Left ventricle myocardium inferior (tissue), 1 donor: ENCODE measurements at places on chromosomes 13 and 19. TPM values are rescaled to one million over a fixed set of nuclear protein-coding genes. Genes with fewer than 3 reads are reported as not detected.

- peaks cover 46% of the 10 kb centered on the region for H3K27me3 ChIP-seq
- no peak for DNase-seq
- peak overlapping the region; percentile 86 for H3K4me3 ChIP-seq
- H3K4me1 ChIP-seq: peaks cover 85% of the 10 kb centered on the region
- H3K27ac ChIP-seq: peak overlapping the region; percentile 99
- H3K36me3 ChIP-seq: no peaks in the 10 kb centered on the region
Measured at GRCh38 chr19:18418483-18419194, 559 bp upstream of the SSBP4 start.

CIC gene
- total RNA-seq: 33.3 TPM

GRCh38 chr19:3274942-3275582, 50.6 kb downstream of the CELF5 start:
- peaks cover 7% of the 10 kb centered on the region for H3K4me1 ChIP-seq
- H3K36me3 ChIP-seq: no peaks in the 10 kb centered on the region
- peaks cover 97% of the 10 kb centered on the region for H3K27me3 ChIP-seq
- H3K4me3 ChIP-seq: peak overlapping the region; percentile 55
- no peak overlapping the region for H3K27ac ChIP-seq

GRCh38 chr13:109182777-109183465, 553.5 kb downstream of the MYO16 start:
- no peaks in the 10 kb centered on the region for H3K36me3 ChIP-seq
- DNase-seq: no peak
- no peaks in the 10 kb centered on the region for H3K4me1 ChIP-seq

- H3K36me3 ChIP-seq: no peaks in the 10 kb centered on the region
- no peaks in the 10 kb centered on the region for H3K27me3 ChIP-seq
- H3K4me1 ChIP-seq: no peaks in the 10 kb centered on the region
- no peak overlapping the region for H3K27ac ChIP-seq
- no peak overlapping the region for H3K4me3 ChIP-seq
- DNase-seq: no peak
Measured at GRCh38 chr13:39965309-39965708, 309.8 kb downstream of the COG6 start.

DNA sequence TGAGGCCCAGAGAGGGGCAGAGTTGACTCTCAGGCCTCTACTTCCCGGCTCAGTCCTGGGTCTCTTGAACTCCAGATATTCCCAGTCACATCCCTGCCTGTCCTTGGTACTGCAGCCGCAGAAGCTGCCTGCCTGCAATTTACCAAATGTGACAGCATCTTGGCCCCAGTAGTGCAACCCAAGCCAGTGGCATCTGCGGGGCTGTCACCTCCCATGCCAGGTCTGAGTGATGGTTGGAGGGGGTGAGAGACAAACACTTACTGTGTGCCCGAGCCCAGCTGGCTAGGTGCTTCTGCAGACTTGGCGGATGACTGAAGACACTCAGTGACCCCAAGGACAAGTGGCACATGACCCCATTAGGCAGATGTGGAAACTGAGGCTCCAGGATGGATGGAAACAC, 18.4 kb downstream of the ZNRF4 start:
- peaks cover 69% of the 10 kb centered on the region for H3K27me3 ChIP-seq
- H3K27ac ChIP-seq: no peak overlapping the region
- no peaks in the 10 kb centered on the region for H3K36me3 ChIP-seq
- no peak for DNase-seq

SMIM24 gene
- total RNA-seq: not detected

GRCh38 chr13:95509521-95510310, 42.8 kb upstream of the CLDN10 start:
- no peaks in the 10 kb centered on the region for H3K27me3 ChIP-seq
- H3K27ac ChIP-seq: no peak overlapping the region
- H3K4me3 ChIP-seq: no peak overlapping the region
- no peaks in the 10 kb centered on the region for H3K36me3 ChIP-seq
- no peak for DNase-seq
- no peaks in the 10 kb centered on the region for H3K4me1 ChIP-seq

GRCh38 chr13:42041684-42042035, 6.8 kb upstream of the DGKH start:
- no peaks in the 10 kb centered on the region for H3K27me3 ChIP-seq
- H3K4me1 ChIP-seq: peaks cover 38% of the 10 kb centered on the region
- DNase-seq: peak; percentile 50
- H3K4me3 ChIP-seq: peak overlapping the region; percentile 89
- H3K27ac ChIP-seq: peak overlapping the region; percentile 98

GRCh38 chr19:54297759-54298305, 15.1 kb downstream of the LILRA5 start:
- H3K4me3 ChIP-seq: no peak overlapping the region
- no peaks in the 10 kb centered on the region for H3K4me1 ChIP-seq
- DNase-seq: no peak
- H3K27ac ChIP-seq: no peak overlapping the region
- no peaks in the 10 kb centered on the region for H3K36me3 ChIP-seq

- H3K27ac ChIP-seq: peak overlapping the region; percentile 77
- H3K27me3 ChIP-seq: no peaks in the 10 kb centered on the region
- no peaks in the 10 kb centered on the region for H3K36me3 ChIP-seq
- H3K4me1 ChIP-seq: peaks cover 16% of the 10 kb centered on the region
Measured at GRCh38 chr13:106650690-106651205, 82.8 kb upstream of the ARGLU1 start.

DNA sequence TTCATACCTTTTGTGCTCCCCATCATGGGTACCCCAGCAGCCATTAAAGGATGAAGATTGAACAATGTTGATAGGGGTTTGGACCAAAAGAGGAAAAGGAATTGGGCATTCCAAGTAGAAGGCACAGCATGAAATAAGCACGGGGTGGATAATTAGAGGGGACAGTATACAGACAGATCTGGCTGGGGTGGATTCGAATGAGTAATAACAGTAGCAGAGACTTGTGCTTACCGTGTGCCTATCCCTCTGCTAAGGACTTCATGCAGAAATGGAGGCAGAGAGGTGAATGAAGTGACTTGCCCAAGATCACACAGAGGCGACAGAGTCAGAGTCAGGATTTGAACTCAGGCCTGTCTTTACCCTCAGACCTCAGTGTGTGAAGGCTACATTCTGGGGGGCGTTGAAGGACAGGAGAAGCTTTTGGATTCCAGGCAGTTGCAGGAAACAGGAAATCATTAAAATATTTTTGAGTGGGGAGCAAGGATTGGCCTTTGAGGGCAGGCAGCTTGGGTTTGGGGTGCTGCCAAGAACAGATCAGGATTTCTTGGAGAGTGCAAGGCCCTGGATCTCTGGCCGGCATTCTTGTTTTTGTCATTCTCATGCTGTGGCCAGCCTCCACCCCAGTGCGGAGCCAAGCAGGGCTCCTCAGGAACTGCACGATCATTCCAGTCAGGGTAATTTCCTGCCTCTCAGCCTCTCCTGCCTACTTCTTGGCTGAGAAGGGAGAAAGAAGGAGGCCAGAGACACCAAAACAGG, 18.7 kb downstream of the PAF1 start:
- DNase-seq: peak; percentile 82
- peak overlapping the region; percentile 90 for H3K27ac ChIP-seq
- peak overlapping the region; percentile 19 for H3K4me3 ChIP-seq

DNA sequence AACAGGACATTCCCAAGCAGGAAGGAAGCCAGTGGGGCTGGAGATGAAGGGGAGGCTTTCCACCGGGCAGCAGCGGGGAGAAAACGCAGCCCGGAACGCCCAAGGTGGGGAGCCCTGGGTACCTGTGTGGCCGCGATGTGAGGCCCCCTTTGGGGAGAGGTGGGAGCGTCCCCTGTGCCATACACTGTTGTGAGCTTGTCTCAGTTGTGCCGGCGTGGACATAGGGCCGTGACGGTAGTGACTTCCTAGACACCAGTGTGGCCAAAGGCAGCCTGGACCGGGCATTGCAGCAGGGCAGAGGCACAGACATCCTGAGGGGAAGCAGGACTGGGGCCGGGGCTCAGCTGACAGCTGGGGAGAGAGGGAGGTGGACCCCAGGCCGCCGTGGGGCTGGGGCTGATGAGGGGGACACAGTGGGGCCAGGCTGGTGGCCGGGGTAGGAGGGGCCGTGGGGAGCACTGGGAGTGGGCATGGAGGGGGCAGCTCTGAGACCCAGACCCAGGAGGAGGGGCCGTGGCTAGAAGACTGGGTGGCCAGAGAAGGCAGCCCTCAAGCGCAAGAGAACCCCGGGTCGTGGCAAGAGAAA, 38.5 kb upstream of the TFDP1 start:
- no peak for DNase-seq
- H3K27ac ChIP-seq: peak overlapping the region; percentile 76
- peaks cover 48% of the 10 kb centered on the region for H3K4me1 ChIP-seq
- H3K27me3 ChIP-seq: no peaks in the 10 kb centered on the region

APLP1 gene
- 23.9 TPM for total RNA-seq

- H3K4me3 ChIP-seq: no peak overlapping the region
- H3K27me3 ChIP-seq: no peaks in the 10 kb centered on the region
- H3K36me3 ChIP-seq: peaks cover 10% of the 10 kb centered on the region
- DNase-seq: no peak
- H3K27ac ChIP-seq: no peak overlapping the region
- peaks cover 20% of the 10 kb centered on the region for H3K4me1 ChIP-seq
Measured at GRCh38 chr19:33467851-33468250, 53.7 kb downstream of the PEPD start.

SIGLEC12 gene
- 0.11 TPM for total RNA-seq

LILRA1 gene
- total RNA-seq: 0.22 TPM

DNA sequence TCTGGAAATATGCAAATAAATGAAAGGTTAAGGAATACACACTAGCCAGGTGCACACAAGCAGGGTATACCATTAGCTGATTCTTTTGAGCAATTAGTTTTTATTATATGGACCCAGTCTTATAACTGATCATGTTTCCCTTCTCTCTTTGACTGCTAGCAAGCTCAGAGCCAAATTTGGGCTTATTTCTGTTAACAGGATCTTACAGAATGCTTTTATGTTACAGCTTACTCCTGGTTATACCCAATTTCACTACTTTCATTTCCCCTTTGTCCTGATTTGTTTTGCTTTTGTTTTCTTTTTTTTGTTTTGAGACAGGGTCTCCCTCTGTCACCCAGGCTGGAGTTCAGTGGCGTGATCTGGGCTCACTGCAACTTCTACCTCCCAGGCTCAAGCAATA, 12.9 kb upstream of the TPT1 start:
- H3K27me3 ChIP-seq: no peaks in the 10 kb centered on the region
- DNase-seq: no peak
- no peak overlapping the region for H3K4me3 ChIP-seq
- peaks cover 61% of the 10 kb centered on the region for H3K36me3 ChIP-seq
- peaks cover 6% of the 10 kb centered on the region for H3K4me1 ChIP-seq

NLRP9 gene
- not detected for total RNA-seq

- no peaks in the 10 kb centered on the region for H3K4me1 ChIP-seq
- peaks cover 4% of the 10 kb centered on the region for H3K27me3 ChIP-seq
- H3K36me3 ChIP-seq: no peaks in the 10 kb centered on the region
- DNase-seq: no peak
Measured at GRCh38 chr19:28843761-28844492, 369.0 kb downstream of the UQCRFS1 start.

- H3K27me3 ChIP-seq: peaks cover 19% of the 10 kb centered on the region
- peaks cover 64% of the 10 kb centered on the region for H3K4me1 ChIP-seq
- peaks cover 18% of the 10 kb centered on the region for H3K36me3 ChIP-seq
- H3K4me3 ChIP-seq: peak overlapping the region; percentile 73
Measured at GRCh38 chr19:54465426-54466109, 2.0 kb upstream of the LENG9 start.

DNA sequence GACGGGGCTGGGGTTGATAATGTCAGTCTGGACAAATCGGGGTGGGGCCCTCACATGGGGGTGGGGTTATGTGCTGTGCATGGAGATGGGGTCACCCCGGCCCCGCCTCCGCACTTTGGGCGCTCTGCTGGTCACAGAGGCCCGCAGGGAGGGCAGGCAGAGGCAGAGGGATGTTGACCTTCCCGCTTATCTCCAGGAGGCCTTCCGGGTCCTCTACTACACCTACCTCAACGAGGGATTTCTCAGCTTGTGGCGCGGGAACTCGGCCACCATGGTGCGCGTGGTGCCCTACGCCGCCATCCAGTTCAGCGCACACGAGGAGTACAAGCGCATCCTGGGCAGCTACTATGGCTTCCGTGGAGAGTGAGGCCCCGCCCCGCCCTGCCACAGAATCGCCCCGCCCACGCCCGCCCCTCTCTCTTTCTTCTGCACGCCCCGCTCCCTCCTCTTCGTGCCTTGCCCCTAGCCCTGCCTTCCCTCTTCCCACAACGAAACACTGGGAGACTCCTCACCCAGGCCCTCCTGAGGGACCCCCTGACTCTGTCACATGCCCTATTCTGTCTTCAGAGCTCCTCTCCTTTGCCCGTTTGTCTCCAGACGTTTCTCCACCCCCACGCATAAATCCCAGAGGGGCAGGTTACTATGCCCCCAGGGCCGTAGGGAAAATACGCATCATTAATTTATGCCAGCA, 32.8 kb downstream of the TMEM161A start:
- no peaks in the 10 kb centered on the region for H3K27me3 ChIP-seq
- H3K27ac ChIP-seq: no peak overlapping the region
- peak overlapping the region; percentile 58 for H3K4me3 ChIP-seq
- peak; percentile 70 for DNase-seq

DNA sequence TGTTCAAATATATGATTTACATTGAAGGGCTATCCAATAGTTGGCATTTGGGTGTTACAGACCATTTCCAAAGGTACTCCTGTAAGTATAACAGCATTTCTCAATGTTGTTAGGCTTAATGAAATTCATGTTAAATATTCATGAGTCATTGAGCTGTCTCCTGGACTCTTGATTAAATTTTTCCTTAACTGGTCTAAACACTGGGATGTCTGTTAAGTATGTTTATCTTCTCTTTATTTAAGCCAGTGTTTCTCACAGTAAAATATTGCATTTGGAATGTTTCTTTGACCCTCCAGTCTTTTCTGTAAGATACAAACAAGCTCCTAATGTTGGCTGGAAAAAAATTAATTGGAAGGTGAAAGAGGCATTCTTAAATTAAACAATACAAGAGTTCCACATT, 402.5 kb upstream of the HTR2A start:
- H3K4me1 ChIP-seq: no peaks in the 10 kb centered on the region
- no peaks in the 10 kb centered on the region for H3K36me3 ChIP-seq
- no peak for DNase-seq
- no peak overlapping the region for H3K4me3 ChIP-seq
- no peak overlapping the region for H3K27ac ChIP-seq

NANOS3 gene
- total RNA-seq: 1.3 TPM

ZNF560 gene
- total RNA-seq: 0.16 TPM

DNA sequence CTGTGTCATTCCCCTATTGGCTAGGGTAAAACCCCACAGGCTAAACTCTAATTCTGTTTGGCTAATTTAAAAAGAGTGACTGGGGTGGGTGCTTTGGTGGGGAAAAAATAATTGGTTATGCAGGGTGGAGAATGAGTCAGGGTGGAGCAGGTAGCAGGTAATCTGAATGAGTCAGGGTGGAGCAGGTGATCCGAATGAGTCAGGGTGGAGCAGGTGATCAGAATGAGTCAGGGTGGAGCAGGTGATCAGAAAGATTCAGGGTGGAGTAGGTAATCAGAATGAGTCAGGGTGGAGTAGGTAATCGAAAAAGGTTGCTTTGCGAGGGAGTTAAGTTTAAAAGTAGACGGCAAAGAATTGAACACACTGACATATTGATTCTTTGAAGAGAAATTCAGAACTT, 1218.8 kb upstream of the ATXN8OS start:
- no peaks in the 10 kb centered on the region for H3K4me1 ChIP-seq
- H3K36me3 ChIP-seq: no peaks in the 10 kb centered on the region
- no peak overlapping the region for H3K4me3 ChIP-seq
- no peaks in the 10 kb centered on the region for H3K27me3 ChIP-seq

SPATA13 gene
- 8.4 TPM for total RNA-seq

ODAD3 gene
- 0.77 TPM for total RNA-seq

PCDH9 gene
- 14.7 TPM for total RNA-seq
